Forelimb muscle (tissue), 1 donor: ENCODE measurements at places on chromosomes 12 and 14. TPM values are rescaled to one million over a fixed set of nuclear protein-coding genes. Genes with fewer than 3 reads are reported as not detected.

The NR1H4 gene
- polyA plus RNA-seq = not detected

The PRH2 gene
- polyA plus RNA-seq = 0.33 TPM

The MSI1 gene
- 4.4 TPM for polyA plus RNA-seq

The GDF3 gene
- not detected for polyA plus RNA-seq

The TECPR2 gene
- 12.1 TPM for polyA plus RNA-seq

The KRT77 gene
- not detected for polyA plus RNA-seq

The MUCL1 gene
- not detected for polyA plus RNA-seq

The HOXC4 gene
- polyA plus RNA-seq = 9.1 TPM

The REP15 gene
- 0.90 TPM for polyA plus RNA-seq

The CLEC2A gene
- not detected for polyA plus RNA-seq

GRCh38 chr12:54359762-54360351, 4.4 kb downstream of the GPR84 start:
- no peak for DNase-seq

- no peak for DNase-seq
These were observed 286.7 kb downstream of the ZFP36L1 start for GRCh38 chr14:68506021-68506644.

DNA sequence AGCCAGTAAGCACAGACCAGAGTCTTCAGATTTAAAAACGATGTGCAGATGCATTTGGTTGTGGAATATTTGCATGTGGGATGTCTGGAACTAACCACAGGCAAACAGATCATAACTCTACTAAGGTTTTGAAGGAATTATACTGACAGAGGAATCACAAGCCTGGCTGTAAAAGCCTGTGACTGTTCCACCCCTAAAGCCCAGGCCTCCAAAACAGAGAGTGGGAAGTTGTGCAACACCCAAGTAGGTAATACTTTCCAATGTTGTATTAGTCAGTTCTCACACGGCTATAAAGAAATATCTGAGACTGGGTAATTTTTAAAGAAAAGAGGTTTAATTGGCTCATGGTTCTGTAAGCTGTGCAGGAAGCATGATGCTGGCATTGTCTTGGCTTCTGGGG, 68.1 kb upstream of the DCD start:
- DNase-seq = no peak

GRCh38 chr14:59295951-59296350, 107.5 kb downstream of the DAAM1 start:
- DNase-seq = no peak

- DNase-seq = no peak
These were observed 67.3 kb downstream of the ZNF664 start for GRCh38 chr12:124040291-124040690.

DNA sequence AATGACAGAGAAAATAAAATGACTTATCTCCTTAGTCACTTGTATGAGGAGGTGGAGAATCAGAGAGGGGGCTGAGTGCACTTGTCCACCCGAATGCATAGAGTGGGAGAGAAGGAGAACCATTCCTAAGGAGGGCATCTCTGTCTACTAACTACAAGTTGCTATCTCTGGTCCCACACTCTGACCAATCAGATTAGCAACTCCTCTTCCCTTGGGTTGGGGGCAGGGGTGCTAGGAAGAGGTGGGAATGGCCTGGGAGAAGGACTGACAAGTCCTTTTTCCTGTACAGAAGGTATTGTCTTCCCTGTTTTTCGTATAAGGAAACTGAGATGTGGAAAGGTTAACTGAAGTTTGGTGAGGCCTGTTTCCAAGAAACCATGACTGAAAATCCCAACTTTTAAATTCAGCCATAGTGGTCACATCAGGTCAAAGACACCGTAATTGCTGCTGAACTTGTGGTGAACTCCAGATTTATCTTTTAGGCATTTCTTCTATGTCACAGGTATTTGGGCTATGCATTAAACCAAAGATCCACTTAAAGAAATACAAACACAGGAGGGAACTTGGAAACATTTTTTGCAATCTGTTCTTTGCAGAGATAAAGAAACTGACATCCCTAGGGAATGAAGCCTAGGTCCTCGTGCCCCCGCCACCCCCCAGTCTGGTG, 207.8 kb downstream of the CRADD start:
- no peak for DNase-seq

GRCh38 chr14:76962303-76962660, 66.2 kb downstream of the IRF2BPL start:
- no peak for DNase-seq

DNA sequence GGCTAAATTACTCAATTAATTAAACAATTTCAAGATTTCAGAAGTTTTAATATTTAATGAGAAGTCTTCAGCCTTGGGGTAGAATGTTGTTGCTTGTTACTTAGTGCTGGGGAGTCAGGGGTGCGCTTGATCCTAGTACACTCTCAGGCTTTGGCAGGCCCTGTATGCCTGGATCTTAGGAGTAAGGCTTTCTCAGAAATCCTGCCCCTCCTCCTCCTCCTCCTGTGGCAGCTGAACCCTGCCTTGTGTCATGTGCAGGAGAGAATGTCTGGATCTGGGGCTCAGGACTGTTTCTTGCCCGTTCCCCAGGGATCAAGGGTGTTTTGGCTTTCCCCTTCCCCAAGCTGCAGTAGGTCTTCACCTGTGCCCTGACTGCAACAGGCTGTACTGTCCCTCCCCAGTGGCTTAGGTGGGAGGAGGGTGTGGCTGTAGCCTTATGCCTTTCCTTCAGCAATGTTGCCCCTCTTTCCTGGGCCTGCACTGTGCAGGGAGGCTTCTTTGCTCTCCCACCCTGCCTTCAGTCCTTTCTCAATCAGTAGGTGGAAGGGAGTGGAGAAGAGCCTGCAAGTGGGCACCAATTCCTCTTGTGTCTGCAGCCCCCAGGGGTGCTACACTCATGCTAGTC, 108.2 kb downstream of the SLC38A6 start:
- no peak for DNase-seq

DNA sequence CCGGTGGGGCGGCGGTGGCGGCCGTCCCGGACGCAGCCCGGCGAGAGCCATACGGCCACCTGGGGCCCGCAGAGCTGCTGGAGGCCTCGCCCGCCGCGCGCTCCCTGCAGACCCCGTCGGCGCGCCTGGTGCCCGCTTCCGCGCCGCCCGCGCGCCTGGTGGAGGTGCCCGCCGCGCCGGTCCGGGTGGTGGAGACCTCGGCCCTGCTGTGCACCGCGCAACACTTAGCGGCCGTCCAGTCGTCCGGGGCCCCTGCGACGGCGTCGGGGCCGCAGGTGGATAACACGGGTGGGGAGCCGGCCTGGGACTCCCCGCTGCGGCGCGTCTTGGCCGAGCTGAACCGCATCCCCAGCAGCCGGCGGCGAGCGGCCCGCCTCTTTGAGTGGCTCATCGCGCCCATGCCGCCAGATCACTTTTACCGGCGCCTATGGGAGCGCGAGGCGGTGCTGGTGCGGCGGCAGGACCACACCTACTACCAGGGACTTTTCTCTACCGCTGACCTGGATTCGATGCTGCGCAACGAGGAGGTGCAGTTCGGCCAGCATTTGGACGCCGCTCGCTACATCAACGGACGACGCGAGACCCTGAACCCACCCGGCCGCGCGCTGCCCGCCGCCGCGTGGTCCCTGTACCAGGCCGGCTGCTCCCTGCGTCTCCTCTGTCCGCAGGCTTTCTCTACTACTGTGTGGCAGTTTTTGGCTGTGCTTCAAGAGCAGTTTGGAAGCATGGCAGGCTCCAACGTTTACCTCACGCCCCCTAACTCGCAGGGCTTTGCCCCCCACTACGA, 716 bp downstream of the RIOX1 start:
- no peak for DNase-seq

- no peak for DNase-seq
These were observed 2.8 kb upstream of the TMEM229B start for GRCh38 chr14:67491285-67491684.

DNA sequence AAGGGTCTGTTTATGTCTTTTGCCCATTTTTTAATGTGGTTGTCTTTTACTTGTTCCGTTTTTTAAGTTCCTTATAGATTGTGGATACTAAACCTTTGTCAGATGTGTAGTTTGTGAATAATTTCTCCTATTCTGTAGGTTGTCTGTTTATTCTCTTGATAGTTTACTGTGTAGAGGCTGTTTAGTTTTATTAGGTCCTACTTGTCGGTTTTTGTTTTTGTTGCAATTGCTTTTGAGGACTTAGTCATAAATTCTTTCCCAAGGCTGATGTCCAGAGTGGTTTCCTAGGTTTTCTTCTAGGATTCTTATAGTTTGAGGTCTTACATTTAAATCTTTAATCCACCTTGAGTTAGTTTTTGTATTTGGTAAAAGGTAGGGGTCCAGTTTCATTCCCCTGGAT, 33.9 kb downstream of the SLC39A9 start:
- DNase-seq = no peak

DNA sequence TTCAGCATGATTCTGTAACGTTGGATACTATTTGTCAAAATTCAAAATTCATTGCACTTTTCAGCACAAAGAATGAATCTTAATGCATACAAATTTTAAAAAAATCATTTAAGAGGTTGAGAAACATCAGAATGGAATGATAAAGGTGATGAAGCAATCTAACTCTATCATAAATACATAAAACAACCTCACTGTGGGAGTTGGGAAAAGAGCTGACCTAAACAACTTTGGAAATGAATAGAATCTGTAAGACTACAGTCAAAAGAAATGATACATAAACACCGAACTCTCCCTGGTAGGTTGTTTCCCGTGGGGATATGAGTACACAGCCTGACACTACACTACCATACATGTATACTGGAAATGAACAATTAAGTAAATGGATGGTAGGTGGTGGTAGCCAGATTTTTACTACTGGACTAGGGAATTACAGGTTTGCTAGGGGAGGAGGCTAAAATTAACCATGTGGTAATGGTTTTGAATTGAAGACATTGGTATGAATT, 64.9 kb upstream of the PARP11 start:
- DNase-seq = no peak

DNA sequence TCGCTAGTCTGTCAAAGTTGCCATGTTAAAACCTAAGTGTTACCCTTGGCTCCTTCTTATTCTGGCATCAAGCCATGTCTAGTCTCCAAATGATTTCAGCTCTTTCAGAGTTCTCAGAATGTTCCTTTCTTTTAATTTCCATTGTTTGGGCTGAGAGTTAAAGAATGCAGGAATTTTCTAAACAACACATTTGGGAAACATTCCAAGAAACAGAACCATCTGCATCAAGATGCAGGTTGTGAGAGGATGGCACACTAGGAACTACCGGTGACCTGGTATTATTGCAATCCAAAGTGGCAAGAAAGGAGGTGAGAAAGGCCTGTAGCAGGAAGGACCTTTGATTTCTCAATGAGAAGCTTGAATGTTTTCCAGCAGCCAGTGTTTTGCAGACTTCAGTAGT, 30.1 kb downstream of the SLC35F4 start:
- no peak for DNase-seq

GRCh38 chr12:119803381-119803791, 73.7 kb downstream of the CIT start:
- DNase-seq = peak; percentile 28

- no peak for DNase-seq
These were observed 103.6 kb upstream of the FLRT2 start for GRCh38 chr14:85426068-85426935.

- no peak for DNase-seq
These were observed 202.7 kb upstream of the PRICKLE1 start for GRCh38 chr12:42792265-42792664.

DNA sequence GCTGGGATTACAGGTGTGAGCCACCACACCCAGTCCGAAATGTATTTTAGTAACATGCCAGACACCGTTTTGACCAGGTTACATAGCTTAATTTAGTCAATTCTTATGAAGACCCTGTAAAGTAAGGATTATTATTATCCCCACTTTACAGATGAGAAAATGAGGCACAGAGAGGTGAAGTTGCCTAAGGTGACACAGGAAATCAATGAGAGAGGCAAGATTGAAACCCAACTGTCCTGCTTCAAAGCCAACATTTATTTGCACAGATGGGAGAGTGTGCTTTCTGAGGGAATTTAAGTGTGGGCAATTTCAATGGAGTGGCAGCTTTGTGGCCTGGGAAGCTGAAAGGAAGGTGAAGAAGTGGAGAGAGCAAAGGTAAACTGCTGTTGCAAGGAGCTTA, 19.1 kb upstream of the EPS8 start:
- DNase-seq = no peak

GRCh38 chr14:105315211-105315721, 718 bp downstream of the PACS2 start:
- no peak for DNase-seq
